ENCODE measurements at places on chromosomes 12 and 14. TPM values are rescaled to one million over a fixed set of nuclear protein-coding genes. Genes with fewer than 3 reads are reported as not detected.

- H3K4me3 ChIP-seq = no peak overlapping the region
- no peaks in the 10 kb centered on the region for H3K4me1 ChIP-seq
- H3K27ac ChIP-seq = no peak overlapping the region
Observed at GRCh38 chr12:19224746-19225145, 95.2 kb downstream of the PLEKHA5 start.

DNA sequence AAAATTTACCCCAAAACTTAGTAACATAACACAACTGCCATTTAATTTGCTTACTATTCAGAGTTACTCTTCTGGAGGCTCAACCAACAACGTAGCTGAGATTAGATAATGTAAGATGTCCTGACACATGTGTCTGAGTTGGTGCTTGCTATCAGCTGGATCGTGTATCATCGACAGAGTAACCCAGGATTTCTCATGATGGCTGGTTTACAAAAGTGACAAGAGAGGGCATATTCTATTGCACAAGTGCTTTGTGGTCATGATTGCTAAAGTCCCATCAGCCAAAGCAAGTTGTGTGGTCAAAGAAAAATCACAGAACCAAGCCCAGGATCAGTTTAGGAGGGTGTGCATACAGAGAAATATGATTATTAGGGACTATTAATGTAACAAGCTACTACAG, 73.4 kb downstream of the CAPZA3 start:
- H3K36me3 ChIP-seq = no peaks in the 10 kb centered on the region
- H3K4me1 ChIP-seq = no peaks in the 10 kb centered on the region
- H3K4me3 ChIP-seq = no peak overlapping the region
- H3K27me3 ChIP-seq = no peaks in the 10 kb centered on the region
- DNase-seq = no peak

- no peaks in the 10 kb centered on the region for H3K27me3 ChIP-seq
- H3K4me3 ChIP-seq = no peak overlapping the region
- no peak for DNase-seq
Observed at GRCh38 chr12:86137936-86138335, 118.3 kb downstream of the MGAT4C start.

DNA sequence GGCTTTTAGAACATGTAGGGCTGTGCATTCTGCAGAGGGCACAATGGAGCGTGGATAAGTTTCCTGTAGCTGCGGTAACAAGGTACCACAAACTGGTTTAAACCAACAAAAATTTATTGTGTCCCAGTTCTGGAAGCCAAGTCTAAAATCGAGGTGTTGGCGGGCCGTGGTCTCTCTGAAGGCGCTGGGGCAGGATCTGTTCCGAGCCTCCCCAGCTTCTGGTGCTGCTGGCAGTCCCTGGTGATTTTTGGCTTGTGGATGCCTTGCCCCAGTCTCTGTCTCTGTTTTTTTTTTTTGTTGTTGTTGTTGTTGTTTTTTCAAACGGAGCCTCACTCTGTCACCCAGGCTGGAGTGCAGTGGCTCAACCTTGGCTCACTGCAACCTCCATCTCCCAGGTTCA, 77.5 kb downstream of the ACACB start:
- H3K4me3 ChIP-seq = no peak overlapping the region
- no peaks in the 10 kb centered on the region for H3K27me3 ChIP-seq
- H3K4me1 ChIP-seq = no peaks in the 10 kb centered on the region
- H3K27ac ChIP-seq = no peak overlapping the region
- H3K36me3 ChIP-seq = peaks cover 41% of the 10 kb centered on the region

- no peak overlapping the region for H3K27ac ChIP-seq
- no peaks in the 10 kb centered on the region for H3K36me3 ChIP-seq
- DNase-seq = no peak
- peaks cover 12% of the 10 kb centered on the region for H3K27me3 ChIP-seq
Observed at GRCh38 chr14:57161583-57162234, 107.0 kb downstream of the EXOC5 start.

DNA sequence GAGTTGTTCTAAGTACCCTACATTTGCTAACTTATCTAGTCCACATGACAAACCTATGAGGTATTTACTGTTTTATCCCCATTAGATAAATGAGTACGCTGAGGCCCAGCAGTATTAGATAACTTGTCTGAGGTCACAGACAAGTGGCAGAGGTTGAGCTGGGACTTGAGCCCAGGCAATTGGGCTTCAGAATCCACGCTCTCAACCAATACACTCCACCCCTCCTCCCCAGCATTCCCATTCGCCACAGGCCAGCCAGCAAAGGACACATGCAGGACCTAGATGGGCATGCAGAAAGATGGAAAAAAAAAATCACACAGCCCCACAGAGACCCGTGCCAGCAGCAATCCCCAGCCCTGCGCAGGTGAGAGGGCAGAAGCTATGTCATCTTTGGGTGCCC, 12.4 kb downstream of the HDAC7 start:
- H3K36me3 ChIP-seq = no peaks in the 10 kb centered on the region
- no peaks in the 10 kb centered on the region for H3K27me3 ChIP-seq
- peak overlapping the region; percentile 99 for H3K27ac ChIP-seq
- H3K4me3 ChIP-seq = no peak overlapping the region

DNA sequence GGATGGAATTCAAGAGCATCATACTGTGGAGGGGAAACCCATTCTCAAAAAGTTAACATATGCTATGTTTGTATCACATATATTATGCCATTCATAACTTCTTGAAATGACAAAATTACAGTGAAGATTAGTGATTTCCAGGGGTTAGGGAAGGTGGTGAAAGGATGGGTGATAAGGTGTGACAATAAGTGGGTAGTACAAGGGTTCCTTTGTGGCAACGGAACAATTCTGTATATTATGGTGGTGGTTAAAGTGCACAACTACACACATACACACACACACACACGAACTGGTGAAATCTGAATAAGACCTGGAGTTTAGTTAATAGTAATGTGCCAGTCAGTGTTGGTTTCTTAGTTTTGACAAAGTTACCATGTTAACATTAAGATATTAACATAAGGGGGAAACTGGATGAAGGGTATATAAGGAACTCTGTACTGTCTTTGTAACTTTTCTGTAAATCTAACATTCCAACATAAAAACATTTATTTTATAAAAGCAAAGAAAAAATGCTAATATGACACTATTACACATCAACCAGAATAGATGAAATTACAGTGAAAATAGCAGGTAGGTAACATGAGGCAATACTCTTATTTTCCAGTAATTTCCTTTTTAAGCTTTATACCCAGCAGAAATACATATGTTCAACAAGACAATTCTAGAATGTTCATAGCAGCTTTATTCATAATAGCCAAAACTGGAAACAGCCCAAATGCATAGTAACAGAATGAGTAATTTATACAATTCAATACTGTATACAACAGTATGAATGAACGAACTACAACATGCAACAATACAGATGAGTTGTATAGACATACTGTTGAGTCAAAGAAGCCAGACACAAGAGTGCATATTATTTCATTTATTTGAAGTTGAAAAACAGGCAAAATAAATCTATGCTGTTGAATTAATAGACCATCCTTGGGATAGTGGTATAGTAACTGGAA, 44.0 kb upstream of the OR5AU1 start:
- H3K27ac ChIP-seq = no peak overlapping the region
- no peaks in the 10 kb centered on the region for H3K4me1 ChIP-seq
- no peak overlapping the region for H3K4me3 ChIP-seq
- H3K36me3 ChIP-seq = peaks cover 15% of the 10 kb centered on the region
- DNase-seq = no peak

DNA sequence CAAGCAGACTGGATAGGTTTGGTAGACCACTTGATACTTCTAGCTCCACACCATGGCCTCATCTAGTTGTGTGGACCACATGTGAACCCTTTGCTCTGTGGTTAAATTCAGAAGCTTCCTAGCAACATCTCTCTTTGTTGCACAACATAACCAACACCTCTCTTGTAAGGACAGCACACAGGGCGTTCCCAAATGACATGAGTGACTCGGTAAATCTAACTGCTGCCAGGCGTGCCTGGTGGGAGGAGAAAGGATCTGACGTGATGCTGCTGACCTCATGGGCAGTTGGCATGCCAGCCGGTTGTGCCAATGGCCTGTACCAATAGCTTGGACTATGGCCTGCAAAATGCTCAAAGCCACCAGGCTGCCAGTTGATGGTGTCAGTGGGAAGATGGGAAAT, 93.8 kb downstream of the CPSF2 start:
- no peak overlapping the region for H3K27ac ChIP-seq
- H3K27me3 ChIP-seq = no peaks in the 10 kb centered on the region
- no peaks in the 10 kb centered on the region for H3K36me3 ChIP-seq

DNA sequence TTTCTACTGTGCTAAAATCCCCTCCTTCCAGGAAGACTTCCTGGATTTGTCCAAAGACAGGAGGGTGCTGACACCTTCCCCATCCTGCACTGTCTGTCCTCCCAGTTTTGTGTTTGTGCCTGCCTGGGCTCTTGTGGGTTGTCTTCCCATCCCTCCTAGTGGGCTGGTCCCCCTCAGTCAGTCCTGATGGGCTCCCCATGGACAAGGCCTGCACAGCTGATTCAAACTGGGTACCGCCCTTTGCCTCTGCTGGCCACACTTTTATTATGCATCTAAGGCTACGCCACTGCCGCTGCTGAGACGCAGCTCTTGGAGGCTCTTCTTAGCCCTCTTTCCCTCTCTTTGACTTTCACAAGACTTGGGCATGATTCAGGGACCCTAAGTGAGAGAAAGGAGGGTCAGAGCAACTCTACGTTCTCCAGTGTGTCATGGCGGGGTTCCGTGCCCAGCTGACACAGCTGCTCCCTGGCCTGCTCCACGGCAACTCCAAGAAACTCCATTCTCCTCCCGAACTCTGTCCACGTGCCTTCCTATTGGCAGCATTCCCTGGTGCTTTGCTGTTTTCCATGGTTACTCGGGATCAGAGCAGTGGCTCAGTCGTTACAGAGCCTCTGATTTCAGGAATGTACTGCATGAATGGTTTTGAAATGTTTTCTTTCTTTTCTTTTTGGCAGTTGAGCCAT, 3.8 kb upstream of the KRT85 start:
- peaks cover 10% of the 10 kb centered on the region for H3K27me3 ChIP-seq
- H3K4me3 ChIP-seq = no peak overlapping the region
- H3K4me1 ChIP-seq = peaks cover 20% of the 10 kb centered on the region
- H3K36me3 ChIP-seq = no peaks in the 10 kb centered on the region
- peak overlapping the region; percentile 44 for H3K27ac ChIP-seq

DNA sequence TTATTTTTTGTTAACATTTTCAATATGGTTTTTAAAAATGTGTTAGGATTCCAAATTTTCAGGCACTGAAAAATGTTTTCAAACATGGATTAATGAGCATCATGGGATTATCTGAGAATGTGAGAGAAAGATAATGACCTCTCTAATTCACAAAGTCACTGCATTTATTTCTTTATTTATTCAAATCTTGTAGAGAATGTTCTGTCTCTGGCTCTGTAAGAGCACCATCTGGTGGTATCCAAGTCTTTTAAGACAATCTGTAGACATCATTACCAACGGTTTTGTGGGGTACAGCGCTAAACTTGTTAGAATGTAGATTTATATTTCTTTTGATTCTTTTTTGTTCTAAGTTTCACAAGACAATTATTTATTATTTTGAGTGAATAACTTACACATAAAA, 956.0 kb upstream of the NOVA1 start:
- no peak overlapping the region for H3K4me3 ChIP-seq
- no peak for DNase-seq
- H3K27ac ChIP-seq = no peak overlapping the region
- H3K4me1 ChIP-seq = no peaks in the 10 kb centered on the region

GRCh38 chr14:102200690-102201352, 61.1 kb downstream of the WDR20 start:
- no peak for DNase-seq
- no peak overlapping the region for H3K27ac ChIP-seq
- no peak overlapping the region for H3K4me3 ChIP-seq

DNA sequence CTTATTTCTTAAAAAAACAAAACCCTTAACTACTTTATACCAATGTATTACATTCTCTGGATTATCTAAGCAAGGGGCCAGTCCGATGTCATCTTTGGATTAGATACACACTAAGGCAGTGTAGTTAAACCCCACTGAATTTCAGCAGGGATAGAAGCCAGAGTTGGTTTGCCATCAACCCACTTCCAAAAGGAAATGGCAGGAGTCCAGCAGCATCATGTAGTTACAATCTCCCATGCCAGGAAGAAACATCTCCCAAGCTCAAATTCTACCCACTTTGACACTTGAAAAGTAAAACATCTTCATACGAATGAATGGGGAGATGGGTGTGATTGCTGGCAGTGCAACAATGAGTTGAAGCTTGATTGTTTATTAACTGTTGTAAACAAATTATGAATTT, 203.5 kb upstream of the PLXNC1 start:
- H3K4me1 ChIP-seq = no peaks in the 10 kb centered on the region
- no peak overlapping the region for H3K27ac ChIP-seq
- H3K4me3 ChIP-seq = no peak overlapping the region
- H3K36me3 ChIP-seq = no peaks in the 10 kb centered on the region
- no peak for DNase-seq
- no peaks in the 10 kb centered on the region for H3K27me3 ChIP-seq

DNA sequence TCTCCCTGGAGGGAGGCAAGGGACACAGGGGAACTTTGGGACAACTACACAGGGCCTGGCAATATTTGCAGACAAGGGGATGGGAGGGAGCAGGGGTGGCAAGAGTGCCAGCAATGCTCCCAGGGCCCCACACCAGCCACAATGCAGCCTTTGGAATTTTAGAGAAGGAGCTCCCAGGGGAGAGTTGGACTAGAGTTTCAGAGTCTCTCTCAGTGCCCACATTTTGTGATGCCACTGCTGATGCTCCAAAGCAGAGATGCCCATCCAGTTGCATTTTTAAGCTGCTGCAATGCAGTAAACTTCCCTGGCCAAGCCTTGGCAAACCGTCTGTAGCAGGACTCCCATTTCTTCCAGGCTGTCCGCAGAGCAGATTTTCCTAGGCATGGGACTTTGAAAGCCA, 98.9 kb downstream of the ZFP36L1 start:
- no peak for DNase-seq
- no peaks in the 10 kb centered on the region for H3K27me3 ChIP-seq
- H3K36me3 ChIP-seq = no peaks in the 10 kb centered on the region
- H3K4me3 ChIP-seq = no peak overlapping the region
- peak overlapping the region; percentile 24 for H3K27ac ChIP-seq

- no peaks in the 10 kb centered on the region for H3K36me3 ChIP-seq
- no peak overlapping the region for H3K27ac ChIP-seq
Observed at GRCh38 chr12:114313910-114314309, 92.0 kb downstream of the TBX5 start.

- no peaks in the 10 kb centered on the region for H3K27me3 ChIP-seq
- H3K4me1 ChIP-seq = no peaks in the 10 kb centered on the region
- H3K27ac ChIP-seq = no peak overlapping the region
Observed at GRCh38 chr12:87870061-87870460, 159.1 kb downstream of the C12orf50 start.

- H3K27me3 ChIP-seq = no peaks in the 10 kb centered on the region
- H3K27ac ChIP-seq = no peak overlapping the region
- H3K36me3 ChIP-seq = no peaks in the 10 kb centered on the region
- no peak for DNase-seq
Observed at GRCh38 chr12:6780573-6780972, 8.3 kb downstream of the LAG3 start.

- H3K4me3 ChIP-seq = no peak overlapping the region
- no peaks in the 10 kb centered on the region for H3K27me3 ChIP-seq
Observed at GRCh38 chr14:99805757-99806439, 12.7 kb downstream of the EML1 start.

Gene C12orf56
- 1.00 TPM for total RNA-seq

Gene ZBTB42
- total RNA-seq = 6.4 TPM

Gene BCL11B
- 13.7 TPM for total RNA-seq

Gene KRT7
- 40.6 TPM for total RNA-seq

Gene RPS6KL1
- total RNA-seq = 1.3 TPM

Gene AKAP6
- total RNA-seq = 16.0 TPM

Gene PTCSC3
- total RNA-seq = not detected

Gene C3AR1
- total RNA-seq = 1.2 TPM

Gene BHLHE41
- 0.48 TPM for total RNA-seq

Gene SIX1
- not detected for total RNA-seq
